ENCODE measurements at places on chromosomes 2 and 18. TPM values are rescaled to one million over a fixed set of nuclear protein-coding genes. Genes with fewer than 3 reads are reported as not detected.

Gene ETAA1
- total RNA-seq = 15.5 TPM

Gene UGT1A3
- not detected for total RNA-seq

Gene SLC19A3
- total RNA-seq = 1.1 TPM

Gene SP110
- 12.3 TPM for total RNA-seq

Gene RAD51AP2
- total RNA-seq = 0.11 TPM

Gene KCNJ3
- total RNA-seq = 0.04 TPM

Gene ACVR1C
- 0.05 TPM for total RNA-seq

Gene SH2D6
- total RNA-seq = 0.24 TPM

Gene AP1S3
- total RNA-seq = 1.9 TPM

Gene POTEJ
- total RNA-seq = 0.03 TPM

Gene DPYSL5
- total RNA-seq = 3.0 TPM

Gene NEB
- total RNA-seq = 1.1 TPM

Gene AGXT
- not detected for total RNA-seq

Gene KCNG2
- not detected for total RNA-seq

Gene PLCD4
- total RNA-seq = 3.0 TPM

Gene ASB3
- 14.7 TPM for total RNA-seq

Gene SERPINB10
- not detected for total RNA-seq

Gene SKA1
- total RNA-seq = 21.3 TPM

Gene TFCP2L1
- total RNA-seq = 0.04 TPM

Gene WNT6
- not detected for total RNA-seq

Gene GALM
- total RNA-seq = not detected

Gene CABYR
- 4.1 TPM for total RNA-seq

Gene SULT6B1
- total RNA-seq = not detected

Gene TDRD15
- total RNA-seq = not detected

Gene HIBCH
- 11.6 TPM for total RNA-seq

Gene GREB1
- total RNA-seq = 0.53 TPM

Gene PLEK
- not detected for total RNA-seq

Gene INHBB
- total RNA-seq = 0.19 TPM

Gene PLB1
- 0.58 TPM for total RNA-seq

All from A375 (cell line).